Brain pericyte (primary cell): ENCODE measurements at places on chromosomes 6 and 20.

DNA sequence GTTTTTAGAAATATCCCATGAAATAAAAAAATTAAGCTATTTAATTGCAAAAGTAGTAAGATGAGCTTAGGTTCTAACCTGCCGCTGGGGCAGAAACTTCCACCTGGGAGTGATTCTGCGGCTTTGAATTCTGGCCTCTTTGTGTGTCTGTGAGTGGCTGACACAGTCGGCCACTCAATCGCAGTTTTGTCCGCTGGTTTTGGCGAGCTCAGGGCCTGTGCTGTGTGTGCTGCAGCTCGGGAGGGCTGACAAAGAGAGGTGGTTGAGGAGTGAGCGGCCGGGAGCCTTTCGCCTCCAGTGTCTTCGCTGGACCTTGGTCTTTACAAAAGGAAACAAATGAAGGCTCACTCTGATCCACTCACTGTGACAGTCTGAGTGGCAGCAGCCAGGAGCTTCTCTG is 128.4 kb downstream of the TIAM2 start:
- no peak for DNase-seq

- no peak for DNase-seq
Observed at GRCh38 chr20:62359043-62359490, 8.0 kb downstream of the LAMA5 start.

DNA sequence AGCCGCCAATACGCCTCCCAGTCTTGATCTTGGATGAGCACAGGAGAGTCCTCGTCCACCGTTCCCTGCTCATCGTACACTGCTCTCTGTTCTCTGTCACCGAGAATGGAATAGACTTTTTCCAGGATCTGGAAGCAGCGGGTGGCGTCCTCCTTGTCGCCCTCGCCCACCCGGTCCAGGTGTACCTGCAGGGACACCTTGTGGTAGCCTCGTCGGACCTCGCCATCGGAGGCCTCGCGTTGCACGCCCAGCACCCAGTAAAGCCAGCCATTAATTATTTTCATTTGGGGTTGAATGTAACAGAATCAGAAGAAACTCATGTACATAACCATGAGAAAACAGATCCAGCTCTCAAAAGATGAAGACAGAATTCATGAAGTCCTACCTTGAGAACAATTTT is 59.9 kb downstream of the JAG1 start:
- DNase-seq = no peak

DNA sequence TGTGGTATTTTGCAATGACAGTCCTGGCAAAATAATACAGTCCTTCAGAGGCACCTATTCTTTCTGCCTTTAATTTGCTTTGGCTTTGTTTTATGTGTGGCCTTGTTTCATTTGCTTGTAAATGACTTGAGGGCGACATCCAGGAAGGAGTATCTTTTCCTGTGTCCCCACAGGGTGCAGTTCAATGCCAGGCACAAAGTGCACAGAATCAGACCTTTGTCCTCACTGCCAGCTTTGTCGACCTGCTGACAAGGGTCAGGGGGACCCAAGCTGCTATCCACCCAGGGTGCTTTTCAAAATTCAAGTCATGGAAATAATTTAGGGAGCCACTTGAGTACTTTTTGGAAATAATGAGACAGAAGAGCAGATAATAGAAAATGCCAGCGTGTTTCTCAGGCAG is 37.0 kb upstream of the CDKN1A start:
- DNase-seq = no peak

- no peak for DNase-seq
Observed at GRCh38 chr20:3716195-3716834, 3.9 kb upstream of the SIGLEC1 start.

- no peak for DNase-seq
Observed at GRCh38 chr6:152233547-152234320, 403.4 kb downstream of the SYNE1 start.

DNA sequence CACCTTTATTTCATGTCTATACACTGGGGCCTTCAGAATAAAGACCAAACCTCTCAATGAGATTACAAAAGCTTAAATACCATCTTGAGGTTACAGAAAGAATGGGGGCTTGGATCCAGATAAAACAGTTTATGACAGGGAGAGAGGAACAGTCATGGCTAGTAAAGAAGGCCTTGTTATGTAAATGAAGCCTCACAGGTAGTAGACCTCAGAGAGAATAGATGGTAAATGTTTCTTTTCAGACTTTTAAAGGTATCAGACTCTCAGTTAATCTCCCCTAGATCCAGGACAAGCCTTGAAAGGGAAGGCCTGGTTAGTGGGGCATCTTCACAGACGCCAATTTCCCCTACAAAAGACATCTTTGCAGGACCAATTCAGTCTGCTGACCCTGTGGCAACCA is 1325.6 kb downstream of the HACE1 start:
- DNase-seq = no peak
